Stimulated activated CD8-positive, alpha-beta memory T cell treated with anti-CD3 and anti-CD28 coated beads, Interleukin-7, amount 100 ng/mL, for 1 hour (primary cell): ENCODE measurements at places on chromosomes 16 and 17.

GRCh38 chr17:37839196-37839978, 84.8 kb upstream of the TBC1D3K start:
- DNase-seq: no peak

- no peak for DNase-seq
Observed at GRCh38 chr16:27824786-27825185, 238.7 kb downstream of the GSG1L start.

GRCh38 chr17:18314059-18314730, 599 bp downstream of the TOP3A start:
- DNase-seq: no peak

- DNase-seq: no peak
Observed at GRCh38 chr16:17245776-17246175, 225.0 kb downstream of the XYLT1 start.

DNA sequence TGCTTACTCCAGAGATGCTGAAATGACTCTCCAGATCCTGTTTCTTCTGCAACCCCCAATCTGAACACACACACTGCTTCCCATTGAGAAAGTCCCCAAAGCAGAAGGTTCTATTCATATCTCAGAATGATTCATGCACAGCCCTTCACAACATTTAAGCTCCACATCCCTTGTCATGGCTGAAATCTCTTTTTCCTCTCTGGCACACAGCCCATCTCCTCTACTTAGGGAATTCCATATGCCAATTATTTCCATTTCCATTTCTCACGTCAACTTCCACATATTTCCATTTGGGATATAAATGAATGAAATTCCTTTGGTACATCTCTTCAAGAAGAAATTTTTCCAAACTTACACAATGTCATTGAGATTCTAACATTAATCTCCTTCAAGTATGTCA, 119.6 kb downstream of the CDH11 start:
- no peak for DNase-seq

DNA sequence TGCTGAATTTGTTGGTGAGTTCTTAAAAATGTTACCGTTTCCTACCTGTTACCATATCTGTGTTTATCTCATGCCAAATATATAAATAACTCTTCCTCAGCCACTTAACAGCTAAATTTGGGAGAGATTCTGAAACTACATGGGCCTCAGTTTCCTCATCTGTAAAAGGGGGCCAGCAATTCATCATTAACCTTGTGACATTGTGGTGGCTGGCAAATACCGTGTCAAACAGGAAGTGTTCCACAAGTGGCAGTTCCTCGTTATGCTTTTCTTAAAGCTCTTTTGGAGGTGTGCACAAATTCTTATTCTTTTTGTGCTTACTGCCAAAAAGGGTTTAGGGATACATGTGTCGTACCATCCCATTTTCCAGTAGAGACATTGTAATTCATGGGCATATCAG, 220.4 kb upstream of the CACNG5 start:
- no peak for DNase-seq

- DNase-seq: no peak
Observed at GRCh38 chr16:67299269-67299668, 19.9 kb downstream of the PLEKHG4 start.

- DNase-seq: no peak
Observed at GRCh38 chr16:26102369-26102768, 410.6 kb downstream of the HS3ST4 start.

DNA sequence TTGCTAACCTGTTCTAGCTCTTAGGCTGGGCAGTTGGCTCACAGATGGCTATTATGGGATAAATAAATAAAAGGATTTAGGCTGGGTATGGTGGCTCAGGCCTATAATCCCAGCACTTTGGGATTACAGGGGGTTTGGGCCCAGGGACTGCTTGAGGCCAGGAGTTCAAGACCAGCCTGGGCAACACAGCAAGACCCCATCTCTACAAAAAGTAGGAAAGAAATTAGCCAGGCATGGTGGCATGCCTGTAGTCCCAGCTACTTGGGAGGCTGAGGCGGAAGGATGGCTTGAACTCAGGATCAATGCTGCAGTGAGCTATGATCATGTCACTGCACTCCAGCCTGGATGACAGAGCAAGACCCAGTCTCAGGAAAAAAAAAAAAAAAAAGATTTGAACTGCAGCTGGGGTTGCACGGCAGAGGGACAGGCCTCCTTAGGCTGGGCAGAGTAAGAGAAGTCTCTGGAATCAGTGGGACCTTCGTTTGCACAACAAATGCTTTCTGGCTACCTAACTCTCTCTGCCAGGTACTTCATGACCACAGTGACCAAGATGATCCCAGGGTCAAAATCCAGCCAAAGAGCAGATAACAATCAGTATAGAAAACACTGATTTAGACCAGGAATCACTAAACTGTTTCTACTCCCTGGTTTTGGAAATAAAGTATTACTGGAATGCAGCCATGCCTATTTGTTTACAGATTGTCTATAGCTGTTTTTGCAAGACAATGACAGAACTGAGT, 6.8 kb downstream of the RUSF1 start:
- DNase-seq: no peak

GRCh38 chr16:4572715-4573114, 16.6 kb downstream of the C16orf96 start:
- DNase-seq: no peak

- DNase-seq: no peak
Observed at GRCh38 chr16:68985268-68985667, 120.2 kb upstream of the HAS3 start.

- DNase-seq: no peak
Observed at GRCh38 chr17:58572846-58573245, 58.4 kb upstream of the MTMR4 start.

DNA sequence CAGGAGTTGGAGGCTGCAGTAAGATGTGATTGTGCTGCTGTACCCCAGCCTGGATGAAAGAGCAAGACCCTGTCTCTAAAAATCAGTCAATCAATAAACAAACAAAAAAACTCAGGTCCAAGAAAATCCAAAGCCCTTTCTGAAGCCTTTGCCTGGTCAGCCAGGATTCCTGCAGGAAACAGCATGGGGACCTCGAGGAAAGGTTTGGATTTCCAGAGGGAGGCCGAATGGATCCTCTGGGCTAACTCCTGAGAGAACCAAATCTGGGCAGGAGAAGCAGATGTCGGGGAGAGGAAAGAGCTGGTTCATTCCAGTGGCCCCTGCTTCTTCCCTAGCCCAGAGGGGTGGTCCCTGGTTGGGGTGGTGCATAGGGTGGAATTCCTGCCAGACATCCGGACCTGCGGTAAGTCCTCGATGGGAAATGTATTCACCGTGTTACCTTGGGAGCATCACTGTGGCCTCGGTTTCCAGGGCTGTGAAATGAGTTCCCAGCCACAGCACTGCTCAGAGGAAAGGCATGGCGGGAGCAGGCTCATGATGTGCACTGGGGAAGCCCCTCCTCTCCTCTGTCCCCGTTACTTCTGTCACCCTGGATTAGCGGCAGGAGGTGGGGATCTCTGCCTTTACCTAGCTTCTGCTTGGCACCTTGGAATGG, 75.1 kb downstream of the CYLD start:
- no peak for DNase-seq

DNA sequence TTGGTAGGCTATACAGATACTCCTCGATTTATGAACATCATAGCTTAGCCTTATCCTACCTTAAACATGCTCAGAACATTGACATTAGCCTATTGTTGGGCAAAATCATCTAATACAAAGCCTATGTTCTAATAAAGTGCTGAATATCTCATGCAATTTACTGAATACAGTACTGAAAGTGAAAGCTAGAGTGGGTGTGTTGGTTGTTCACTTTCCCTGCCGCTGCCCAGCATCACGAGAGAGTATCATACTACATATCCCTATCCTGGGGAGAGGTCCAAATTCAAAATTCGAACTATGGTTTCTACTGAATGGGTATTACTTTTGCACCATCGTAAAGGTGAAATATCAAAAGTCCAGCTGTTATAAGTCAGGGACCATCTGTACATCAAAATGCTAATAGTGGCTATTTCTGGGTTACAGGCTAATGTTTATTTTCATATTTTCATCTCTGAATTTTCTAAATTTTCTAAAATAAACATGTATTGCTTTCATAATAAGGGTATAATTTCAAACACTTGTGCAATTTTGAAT, 54.5 kb downstream of the NACA2 start:
- no peak for DNase-seq

DNA sequence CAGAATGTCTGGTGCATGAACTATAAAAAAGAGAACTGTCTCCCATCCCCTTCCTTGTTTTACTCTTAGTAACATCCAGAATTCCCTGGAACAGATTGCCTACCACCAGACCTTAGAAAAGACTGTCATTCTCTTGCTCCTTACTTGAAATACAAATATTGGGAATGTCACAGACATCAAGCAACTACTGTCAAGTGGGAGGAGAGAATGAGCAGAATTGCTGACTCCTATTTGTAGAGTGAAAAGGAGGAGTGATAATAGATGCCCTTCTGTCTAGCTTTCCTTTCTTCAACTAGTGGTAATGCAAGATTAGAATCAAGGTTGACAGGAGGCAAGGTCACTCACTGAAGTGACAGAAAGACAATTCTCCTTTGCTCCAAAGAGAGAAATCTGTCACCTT, 23.9 kb upstream of the NOL11 start:
- DNase-seq: no peak

- no peak for DNase-seq
Observed at GRCh38 chr16:50309156-50309526, 42.8 kb downstream of the ADCY7 start.

DNA sequence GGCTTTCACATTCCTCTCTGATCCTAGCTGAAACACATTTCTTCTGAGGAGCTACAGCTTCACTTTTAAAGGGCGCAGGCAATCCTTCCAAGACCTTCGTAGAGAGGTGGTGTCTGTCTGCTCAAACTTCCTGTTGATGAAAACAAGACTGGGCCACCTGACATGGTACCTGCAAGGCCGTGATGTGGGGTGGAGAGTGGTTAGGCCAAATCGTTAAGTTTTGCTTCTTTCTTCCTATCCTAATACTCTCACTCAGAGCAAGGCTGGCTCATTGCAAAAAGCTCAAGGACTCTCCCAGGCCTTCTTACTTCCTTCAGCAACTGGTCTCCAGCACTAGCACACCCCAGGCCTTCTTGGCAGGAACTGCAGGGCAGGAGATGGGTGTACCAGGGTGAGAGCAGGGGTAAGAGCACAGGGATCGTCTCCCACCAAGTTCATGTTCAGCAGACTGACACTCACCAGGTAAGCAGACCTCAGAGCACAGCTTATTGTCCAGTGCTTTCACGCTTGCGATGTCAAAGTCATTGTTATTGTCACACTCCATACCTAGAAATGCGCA, 10.9 kb upstream of the FOXJ1 start:
- no peak for DNase-seq

- DNase-seq: no peak
Observed at GRCh38 chr17:44707755-44708400, 587 bp upstream of the DBF4B start.

DNA sequence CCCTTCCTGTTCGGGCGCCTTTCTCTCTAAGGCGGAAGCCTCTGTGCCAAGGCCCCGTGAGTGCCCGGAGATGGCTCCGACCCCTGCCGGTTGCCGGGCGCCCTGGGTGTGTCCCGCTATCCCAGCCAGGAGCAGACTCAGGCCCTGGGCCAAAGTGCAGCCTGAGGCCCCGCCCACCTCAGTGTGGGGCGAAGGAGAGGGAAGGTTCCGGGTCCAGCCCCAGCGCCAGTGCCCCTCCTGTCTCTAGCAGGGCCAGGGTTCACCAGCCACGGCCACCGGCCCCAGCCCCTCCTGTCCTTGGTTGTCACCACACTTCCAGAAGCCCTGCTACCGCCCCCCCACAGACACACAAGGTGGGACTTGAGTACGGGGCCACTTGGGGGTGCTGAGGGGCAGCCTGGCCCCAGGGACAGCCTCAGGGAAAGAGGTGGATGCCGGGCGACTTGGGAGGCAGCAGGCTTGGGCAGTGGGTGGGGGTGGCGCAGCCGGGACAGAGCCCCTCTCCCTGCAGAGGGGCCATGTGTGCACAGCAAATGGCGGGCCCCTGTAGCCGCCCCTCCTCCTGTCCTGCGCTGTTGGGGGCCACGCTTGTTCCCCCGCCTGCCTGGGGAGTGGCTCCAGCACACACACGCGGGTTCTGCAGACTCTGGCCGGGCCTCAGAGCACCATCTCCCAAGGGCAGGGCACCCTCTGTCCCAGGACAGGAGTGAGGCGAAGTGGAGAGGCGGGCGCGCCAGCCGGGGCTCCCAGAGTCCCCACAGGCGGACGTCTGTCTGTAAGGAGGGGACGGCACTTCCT, 6.0 kb downstream of the C1QTNF8 start:
- DNase-seq: no peak

DNA sequence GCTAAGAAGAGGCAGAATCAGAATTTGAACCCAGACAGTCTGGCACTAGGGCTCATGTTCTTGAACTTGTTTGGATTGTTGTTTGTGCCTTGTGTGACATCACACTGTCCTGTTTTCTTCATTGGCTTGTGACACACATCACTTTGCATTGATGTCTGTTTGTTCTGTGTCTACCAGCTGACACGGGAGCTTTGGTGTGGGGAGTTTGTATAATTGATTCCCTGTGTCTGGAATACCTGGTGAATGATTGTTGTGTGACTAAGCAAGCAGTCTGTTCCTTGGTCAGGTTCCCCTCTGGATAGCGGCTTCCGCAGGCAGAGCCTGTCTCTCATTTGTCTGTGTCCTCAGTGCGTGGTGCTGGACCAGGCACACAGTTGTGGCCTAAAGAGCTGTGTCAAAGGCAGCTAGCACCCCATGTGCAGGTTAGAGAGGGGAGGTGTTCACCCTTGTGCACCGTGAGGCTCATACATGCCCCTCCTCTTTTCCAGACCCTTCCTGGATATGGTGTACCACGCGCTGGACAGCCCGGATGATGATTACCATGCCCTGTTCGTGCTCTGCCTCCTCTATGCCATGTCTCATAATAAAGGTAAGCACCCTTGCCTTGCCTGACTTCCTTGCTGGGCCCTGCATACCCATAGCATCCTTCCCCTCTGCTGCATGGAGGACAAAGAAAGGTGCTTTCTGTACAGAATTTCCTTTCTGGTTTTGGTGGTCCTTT, 80.1 kb downstream of the CLEC16A start:
- no peak for DNase-seq

DNA sequence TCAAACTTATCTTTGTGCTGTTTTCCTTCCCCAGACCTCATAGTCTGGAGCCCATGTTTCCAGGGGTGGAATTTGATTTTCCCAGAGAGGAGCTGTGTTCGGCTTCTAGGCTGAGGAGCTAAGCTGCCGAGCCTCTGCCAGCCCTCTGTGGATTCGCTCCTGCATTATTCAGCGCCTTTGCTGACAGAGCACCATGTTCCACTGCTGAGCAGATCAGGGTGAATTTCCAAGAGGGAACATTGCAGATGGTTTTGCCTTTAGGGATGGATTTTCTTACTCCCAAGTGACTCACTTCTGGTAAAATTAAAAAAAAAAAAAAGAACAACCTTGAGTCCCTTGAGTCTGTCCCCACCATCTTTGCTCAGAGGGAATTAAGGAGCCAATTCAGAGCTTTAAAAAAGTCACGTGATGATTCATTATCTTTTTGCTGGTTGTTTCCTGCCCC, 229.5 kb downstream of the PRKCA start:
- no peak for DNase-seq
